ENCODE measurements at places on chromosomes 2 and 18.

GRCh38 chr18:63883617-63884016, 3.9 kb upstream of the SERPINB2 start:
- DNase-seq, result no peak

GRCh38 chr2:29006092-29006979, 25.2 kb downstream of the TOGARAM2 start:
- no peak for DNase-seq

- DNase-seq, result no peak
These were observed 74.5 kb downstream of the SPATS2L start for GRCh38 chr2:200380833-200381542.

GRCh38 chr2:15412309-15412708, 148.8 kb downstream of the NBAS start:
- DNase-seq, result no peak

DNA sequence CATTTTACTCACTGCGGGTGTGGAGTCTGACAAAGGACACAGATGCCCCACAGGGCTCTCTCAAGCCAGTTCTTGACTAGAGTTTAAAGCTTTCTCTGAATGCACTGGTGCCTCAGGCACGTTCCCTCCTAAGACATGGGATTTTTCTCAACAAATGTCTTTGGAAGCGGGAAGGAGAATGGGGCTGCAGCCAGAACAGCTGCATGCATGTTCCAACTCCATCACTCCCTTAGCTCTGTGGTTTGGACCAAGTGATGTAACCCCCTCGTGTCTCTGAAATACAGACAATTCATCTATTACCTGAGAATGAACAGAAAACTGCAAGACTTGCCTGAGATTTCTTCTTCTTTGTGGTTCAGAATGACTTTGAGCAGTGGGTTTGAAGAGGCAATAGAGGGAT, 141.7 kb upstream of the SERPINE2 start:
- DNase-seq, result no peak

GRCh38 chr2:141805302-141805701, 325.5 kb downstream of the LRP1B start:
- DNase-seq, result no peak

- no peak for DNase-seq
These were observed 5.0 kb downstream of the MAL start for GRCh38 chr2:95030496-95030895.

DNA sequence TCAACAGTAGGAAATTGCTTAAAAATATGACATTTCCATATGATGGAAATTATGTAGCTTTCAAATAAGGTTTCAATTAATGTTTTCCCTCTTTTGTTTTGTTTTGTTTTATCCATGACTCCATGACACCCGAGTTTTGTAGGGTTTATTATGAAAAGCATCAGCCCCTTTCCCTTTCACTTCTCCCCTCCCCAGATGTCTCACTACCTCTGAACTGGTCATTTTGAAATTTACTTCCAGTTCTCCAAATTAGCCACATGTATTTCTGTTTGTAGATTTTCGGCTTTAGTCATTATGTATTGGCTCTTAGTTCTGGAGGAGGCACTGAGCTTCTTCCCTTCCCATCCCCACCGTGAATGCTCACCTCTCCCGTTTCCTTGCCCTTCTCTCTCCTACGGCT, 18.6 kb upstream of the VPS4B start:
- DNase-seq, result no peak

- no peak for DNase-seq
These were observed 2.6 kb downstream of the TRAK2 start for GRCh38 chr2:201448701-201449100.

DNA sequence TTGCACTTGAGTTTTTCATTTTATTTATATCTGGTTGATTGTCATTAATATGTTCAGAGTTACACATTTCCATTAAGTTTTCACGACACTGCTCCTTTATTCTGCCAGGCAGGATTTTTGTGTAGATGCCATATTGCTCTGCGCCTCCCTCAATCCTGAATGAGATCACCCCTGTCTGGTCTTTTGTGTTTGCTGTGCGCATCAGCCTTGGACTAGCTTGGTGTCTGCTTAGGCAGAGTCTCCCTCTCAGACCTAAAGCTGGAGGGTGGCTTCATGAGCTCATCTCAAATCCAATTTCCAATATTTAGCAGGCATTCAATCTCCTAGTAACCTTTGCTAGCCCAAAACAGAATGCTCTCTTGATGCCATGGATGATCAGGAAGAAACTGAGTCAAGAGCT, 137.4 kb downstream of the SMAD7 start:
- DNase-seq, result no peak

- no peak for DNase-seq
These were observed 157.5 kb upstream of the LMAN1 start for GRCh38 chr18:59516356-59517155.

- no peak for DNase-seq
These were observed 3.8 kb upstream of the CNDP1 start for GRCh38 chr18:74530584-74530862.

DNA sequence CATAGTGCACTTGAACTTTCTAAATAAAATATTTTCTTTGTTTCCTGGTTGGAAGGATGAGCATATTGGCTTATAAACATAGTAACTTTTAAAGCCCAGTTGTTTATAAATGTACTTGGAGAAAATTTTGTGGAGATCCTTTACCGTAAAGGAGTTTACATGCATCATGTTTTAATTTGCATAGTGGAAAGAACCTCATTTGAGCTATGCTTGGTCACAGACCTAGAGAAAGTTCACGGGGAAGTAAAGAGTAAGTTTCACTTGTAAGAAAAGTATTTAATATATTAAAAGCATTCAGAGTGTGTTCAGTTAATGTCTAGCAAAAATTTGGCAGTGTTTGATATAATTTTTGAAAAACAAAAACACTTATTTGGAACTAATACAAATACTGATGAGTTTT, 45.3 kb downstream of the PIKFYVE start:
- no peak for DNase-seq

DNA sequence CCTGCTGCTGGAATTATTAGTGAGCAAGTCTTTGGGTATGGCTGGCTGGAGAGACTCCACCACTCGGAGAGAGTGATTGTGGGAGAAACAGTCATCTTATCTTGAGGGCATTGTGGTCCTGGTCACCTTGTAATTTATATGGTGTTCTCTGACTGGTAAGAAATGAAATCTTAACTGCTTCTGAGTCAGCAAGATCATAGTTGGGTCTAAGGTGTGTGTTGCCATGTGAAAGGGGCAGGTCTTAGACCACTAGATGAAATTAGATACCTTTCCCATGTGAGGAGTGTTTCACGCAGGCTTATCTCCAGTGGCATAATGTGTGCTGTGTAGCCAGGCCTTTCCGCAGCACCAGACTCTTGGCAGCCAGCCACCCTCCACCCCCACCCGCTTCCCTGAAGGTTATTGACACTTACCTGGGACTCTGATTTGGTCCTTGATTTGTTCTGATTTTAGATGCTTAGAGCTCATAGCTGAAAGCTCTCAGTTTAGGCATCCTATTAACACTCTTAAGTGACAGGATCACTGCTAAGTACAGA, 7.7 kb downstream of the MAPRE3 start:
- no peak for DNase-seq

- no peak for DNase-seq
These were observed 679 bp upstream of the WDR75 start for GRCh38 chr2:189440644-189440946.

- DNase-seq, result no peak
These were observed 14.4 kb downstream of the NGEF start for GRCh38 chr2:232998666-232998985.

GRCh38 chr2:8416849-8417832, 264.7 kb upstream of the ID2 start:
- no peak for DNase-seq

DNA sequence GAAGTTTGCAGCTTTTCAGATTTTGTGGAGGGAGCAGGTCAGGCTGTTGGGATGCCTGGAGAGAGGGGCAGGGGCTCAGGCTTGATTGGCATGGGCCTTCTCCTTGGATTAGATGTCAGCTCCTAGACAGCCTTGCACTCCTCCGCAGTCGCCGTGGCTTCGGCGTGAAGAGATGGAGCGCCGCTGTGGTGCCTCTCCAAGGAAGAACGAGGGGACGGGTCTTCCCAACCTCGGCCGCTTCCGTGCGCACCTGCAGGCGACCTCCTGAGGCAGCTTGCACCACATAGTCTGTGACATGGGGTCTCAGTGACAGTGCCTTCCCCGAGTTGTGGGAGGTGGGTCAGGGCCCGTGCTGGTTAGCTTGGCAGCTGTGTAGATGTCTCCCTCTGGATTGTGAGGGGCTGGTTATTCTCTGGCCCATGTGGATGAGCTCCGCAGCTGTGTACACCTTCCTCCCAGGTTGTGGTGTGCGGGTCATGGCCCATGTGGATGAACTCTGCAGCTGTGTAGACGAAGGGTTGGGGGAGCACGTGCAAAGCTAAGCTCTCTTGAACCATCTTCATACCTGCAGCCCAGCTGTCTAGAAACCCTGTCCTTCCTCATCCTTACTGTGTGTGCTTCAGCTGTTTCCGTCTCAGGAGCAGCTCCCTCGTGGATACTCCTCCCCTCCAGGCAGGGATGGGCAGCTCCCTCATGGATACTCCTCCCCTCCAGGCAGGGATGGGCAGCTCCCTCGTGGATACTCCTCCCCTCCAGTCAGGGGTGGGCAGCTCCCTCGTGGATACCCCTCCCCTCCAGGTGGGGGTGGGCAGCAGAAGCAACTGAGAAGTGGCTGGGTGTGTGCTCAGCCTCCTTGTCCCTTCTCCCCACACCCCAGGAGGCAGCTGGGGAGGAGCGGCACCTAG, 170.3 kb downstream of the LDLRAD4 start:
- no peak for DNase-seq

- DNase-seq, result no peak
These were observed 94.4 kb downstream of the NRP2 start for GRCh38 chr2:205776720-205777119.

DNA sequence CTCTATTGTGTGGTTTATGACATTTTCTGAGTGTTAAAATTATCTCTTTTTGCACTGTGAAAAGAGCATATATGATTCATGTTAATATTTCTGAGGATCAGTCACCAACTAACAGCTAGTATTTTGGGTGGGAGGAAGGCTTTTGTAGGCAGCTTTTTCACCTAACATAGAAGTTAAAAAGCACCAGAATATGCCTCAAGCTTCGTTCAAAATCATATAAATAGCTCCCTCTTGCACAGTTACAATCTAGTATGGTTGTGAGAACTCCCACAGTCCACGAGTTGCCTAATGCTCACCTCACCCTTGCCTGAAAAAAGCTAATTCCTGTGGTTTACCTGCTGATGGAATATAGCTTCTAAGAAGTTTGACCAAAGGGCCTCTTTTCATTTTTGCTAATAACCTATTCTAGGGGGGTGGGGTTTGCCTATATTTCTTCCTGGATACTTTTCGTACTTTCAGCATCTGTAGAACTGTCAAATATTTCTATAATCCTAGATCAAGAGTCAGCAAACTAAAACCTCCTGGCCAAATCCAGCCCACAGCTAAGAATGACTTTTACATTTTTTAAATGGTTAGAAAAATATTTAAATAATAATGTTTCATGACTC, 167.1 kb upstream of the FOSL2 start:
- no peak for DNase-seq

DNA sequence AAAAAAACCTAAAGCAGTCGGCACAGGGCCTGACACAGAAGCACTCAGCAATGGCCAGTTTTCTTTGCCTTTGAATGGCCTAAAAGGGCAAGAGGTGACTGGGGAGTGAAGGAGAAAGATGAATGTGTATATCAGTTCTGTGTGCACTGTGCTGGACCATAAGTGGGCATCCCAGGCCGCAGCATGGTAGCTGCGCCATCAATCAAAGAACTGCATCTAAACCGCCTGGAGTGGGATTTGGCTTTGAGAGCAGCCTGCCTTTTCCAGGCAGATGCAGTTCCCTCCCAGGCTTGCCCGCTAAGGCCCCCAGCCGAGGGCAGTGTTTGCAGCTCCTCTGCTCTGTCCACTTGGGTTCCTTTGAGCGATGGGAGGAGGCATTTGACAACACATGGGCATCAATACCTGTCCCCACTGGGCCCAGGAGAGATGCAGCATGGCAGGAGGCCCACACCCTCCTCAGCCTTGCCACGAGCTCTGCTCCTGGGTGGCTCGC, 144.1 kb downstream of the FAM210A start:
- no peak for DNase-seq

GRCh38 chr2:65465124-65465523, 32.7 kb upstream of the SPRED2 start:
- no peak for DNase-seq

DNA sequence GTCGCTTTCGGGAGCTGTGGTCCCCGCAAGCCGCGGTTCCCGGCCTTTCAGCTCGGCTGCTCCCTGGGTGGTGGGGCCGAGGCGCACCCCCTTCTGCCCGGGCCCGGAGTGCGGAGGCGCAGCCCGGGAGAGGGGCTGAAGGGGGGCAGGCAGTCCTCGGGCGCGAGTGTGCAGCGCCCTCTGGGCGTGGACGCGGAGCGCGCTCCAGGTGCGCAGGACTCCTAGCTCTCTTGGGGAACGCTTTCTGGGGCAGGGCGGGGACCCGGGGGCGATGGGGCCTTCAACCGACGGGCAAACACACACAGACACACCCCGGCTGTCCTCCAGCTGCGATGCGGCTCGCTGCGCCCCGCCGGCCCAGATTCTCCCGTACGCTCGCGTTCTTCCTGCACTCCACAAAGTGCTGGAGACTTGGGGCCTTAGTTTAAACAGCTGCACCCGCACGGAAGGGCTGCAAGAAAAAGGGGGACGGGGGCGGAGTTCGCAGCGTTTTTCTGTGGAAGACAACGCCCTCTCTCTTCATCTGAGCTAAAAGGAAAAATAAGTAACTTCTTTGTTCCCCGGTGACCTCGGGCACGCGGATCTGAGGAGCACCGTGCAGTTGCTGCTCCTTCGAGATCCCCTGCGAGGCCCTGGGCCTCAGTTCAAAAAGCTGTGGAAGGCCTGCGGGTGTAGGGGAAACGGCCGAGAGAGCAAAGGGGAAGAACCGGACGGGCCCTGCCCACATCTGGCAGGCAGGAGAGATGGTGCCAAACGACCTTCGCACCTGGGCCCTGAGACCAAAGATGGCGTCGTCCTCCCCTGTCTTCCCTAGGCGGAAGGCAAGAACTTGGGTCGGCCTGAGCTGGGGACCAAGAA, 593 bp upstream of the SDC1 start:
- DNase-seq, result peak; percentile 43

DNA sequence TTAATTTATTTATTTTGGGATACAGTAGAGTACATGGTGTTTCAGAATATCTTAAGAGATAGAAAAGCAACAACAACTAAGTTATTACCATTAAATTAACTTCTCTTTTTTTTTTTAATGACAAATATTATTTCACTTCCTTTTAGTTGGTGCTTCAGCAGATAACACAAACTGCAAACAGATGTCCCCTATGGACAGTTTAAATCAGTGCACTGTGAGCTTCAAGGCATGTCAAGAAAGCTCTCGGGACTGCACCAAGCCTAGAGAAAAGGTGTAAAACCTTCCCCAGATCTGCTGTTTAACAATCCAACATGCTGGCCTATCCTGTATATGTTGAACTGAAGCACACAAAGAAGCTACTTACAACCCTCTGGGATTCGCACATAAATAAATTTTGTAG, 122.7 kb downstream of the TCF4 start:
- no peak for DNase-seq
